ENCODE measurements at places on chromosomes 7 and 10.

DNA sequence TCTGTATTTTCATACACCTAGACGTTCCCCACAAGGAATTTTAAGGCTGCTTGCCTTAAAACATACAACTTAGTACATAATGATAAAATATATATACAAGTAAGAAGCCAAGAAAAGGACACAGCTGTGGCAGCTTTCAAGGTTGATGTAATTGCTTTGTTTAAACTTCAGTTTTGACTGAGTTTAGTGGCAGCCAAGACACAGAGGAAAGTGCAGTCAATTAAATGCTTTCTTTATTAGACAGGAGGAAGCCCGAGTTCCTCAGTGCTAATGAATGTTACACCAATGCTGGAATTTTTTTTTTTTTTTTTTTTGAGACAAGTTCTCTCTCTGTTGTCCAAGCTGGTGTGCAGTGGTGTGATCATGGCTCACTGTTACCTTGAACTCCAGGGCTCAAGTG is 11.2 kb upstream of the STK31 start:
- no peak for DNase-seq

DNA sequence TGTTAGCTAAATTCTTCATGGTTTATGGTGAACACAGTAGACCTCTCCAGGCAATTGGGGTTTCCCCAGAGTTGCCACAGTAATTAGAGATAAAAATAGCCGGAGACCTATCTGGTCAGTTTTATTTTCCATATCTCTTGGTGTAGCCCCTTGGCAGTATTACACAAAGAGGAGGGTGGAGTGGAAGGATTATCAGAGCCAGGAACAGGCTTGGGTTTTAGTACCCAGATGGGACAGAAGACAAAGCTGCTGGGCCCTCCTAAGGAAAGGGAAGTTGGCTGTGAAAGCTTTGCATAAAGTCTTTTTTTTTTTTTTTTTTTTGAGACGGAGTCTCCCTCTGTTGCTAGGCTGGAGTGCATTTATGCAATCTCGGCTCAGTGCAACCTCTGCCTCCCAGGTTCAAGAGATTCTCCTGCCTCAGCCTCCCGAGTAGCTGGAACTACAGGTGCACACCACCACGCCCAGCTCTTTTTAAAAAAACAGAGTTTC is 9.7 kb downstream of the ZSCAN21 start:
- no peak for DNase-seq

DNA sequence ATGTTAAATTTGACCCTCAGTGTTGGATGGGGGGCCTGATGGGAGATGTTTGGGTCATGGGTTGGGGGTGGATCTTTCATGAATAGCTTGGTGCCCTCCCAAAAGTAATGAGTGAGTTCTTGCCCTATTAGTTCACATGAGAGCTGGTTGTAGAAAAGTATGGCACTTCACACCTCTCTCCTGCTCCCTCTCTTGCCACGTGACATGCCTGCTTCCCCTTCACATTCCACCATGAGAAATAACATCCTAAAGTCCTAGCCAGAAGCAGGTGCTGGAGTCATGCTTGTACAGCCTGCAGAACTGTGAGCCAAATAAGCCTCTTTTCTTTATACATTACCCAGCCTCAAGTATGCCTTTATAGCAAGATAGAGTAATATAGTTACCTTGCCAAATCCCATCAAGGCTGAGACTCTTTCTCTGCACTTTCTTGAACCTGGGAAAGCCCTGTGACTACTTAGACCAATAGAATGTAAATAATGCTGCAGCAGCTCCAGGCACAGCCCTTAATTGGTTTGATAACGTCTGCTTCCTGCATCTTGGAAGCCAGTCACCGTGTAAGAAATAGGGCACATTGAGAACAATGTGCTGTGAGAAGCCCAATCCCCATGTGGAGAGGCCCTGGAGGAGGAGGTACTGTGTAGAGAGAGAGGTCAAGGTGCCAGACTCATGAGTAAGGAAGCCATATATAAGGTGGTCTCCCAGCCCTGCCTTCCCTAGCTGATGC is 88.0 kb upstream of the NAMPT start:
- DNase-seq, result no peak

DNA sequence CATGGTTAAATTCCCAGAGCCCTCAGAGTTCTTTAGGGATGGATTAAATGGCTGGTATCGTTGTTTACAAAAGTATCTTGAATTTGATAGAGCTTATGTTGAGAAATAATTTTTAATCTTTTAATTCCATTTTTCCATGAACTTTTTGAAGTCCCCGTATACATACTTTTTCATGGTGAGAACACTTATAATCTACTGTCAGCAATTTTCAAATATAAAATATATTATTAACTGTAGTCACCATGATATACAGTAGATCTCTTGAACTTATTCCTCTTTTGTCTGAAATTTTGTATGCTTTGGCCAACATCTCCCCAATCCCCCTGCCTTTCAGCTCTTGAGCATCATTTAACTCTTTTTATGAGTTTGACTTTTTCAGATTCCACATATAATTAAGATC is 9.4 kb downstream of the EFCAB10 start:
- DNase-seq, result no peak

GRCh38 chr7:46448478-46448877 is 527.4 kb upstream of the IGFBP3 start:
- DNase-seq, result no peak

- no peak for DNase-seq
These were observed 484.6 kb downstream of the GATA3 start for GRCh38 chr10:8539056-8539455.

DNA sequence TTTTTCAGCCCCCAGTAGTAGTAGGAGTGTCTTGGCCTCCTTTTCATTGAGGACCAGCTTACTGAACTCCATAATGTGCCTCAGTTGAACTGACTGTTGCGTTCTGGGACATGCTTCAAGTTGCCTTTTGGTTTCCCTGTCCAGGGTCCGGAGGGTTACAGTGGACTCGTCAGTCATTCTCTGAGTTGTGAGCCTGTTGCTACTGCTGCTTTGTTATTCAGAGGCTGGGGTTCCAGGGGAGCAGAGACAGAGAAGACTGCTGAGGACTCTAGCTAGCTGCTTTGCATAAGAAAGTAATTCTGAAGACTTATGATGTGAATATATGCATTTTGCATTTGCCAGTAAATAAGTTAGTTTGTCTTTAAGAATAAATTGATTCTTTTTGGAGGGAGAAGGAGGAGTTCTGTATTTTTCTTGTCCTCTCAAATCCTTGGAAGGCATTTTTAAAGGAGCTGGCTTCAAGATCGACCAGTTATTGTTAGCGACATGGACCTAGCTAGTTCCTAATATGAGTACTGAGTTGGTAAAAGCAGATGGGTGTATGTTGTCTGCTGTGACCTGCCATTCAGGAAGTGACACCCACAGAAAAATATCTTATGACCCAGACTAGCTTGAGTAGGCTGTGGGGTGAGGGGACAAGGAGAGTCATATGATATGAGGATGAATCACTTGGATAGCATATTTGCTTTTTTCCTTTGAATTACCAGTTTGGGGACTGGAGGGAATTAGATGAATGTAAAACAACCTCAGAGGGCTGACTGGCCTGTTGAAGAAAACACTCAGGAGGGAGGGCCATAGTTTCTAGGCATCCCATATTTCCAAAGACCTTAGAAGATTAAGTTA is 8.3 kb downstream of the PI4K2A start:
- DNase-seq, result peak; percentile 69

- DNase-seq, result no peak
These were observed 1201.4 kb downstream of the XPNPEP1 start for GRCh38 chr10:108721874-108722273.

DNA sequence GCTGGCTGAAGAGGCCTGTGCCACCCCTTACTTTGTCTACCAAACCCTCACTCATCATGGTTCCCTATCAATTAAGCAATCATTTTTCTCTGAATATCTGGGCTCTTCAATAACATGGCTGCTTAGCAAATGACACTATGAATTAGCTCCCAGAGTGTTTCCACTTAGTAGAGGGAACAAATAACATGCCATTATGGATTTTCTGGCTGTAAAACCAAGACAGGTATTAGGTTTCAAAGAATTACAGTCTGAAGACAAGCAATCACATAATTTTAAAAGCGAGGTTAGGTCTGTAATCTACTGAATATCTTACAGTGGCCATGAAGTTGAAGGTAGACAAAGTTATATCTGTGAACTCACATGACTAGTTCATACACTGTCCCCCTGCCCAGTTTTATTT is 220.8 kb upstream of the PHYHIPL start:
- DNase-seq, result no peak

DNA sequence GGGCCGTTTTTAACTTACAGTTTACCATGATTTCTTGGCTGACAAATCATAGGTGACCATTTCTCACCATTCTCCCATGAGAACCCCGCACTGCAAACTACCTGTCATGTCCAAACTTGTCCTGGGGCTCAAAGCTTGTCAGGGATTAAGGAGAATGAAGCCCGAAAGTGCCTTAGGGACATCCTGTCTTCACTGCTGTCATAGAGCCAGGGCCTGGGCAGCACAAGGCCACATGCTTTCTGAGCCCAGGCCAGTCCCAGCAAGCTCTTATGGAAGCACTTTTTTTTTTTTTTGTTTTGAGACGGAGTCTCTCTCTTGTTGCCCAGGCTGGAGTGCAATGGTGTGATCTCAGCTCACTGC is 33.9 kb downstream of the CCM2 start:
- no peak for DNase-seq

Data from SW 1271 (cell line).